ENCODE measurements at places on chromosomes 6 and 20.

GRCh38 chr20:58762120-58762519 lies 69.5 kb downstream of the NPEPL1 start:
- no peak for DNase-seq

DNA sequence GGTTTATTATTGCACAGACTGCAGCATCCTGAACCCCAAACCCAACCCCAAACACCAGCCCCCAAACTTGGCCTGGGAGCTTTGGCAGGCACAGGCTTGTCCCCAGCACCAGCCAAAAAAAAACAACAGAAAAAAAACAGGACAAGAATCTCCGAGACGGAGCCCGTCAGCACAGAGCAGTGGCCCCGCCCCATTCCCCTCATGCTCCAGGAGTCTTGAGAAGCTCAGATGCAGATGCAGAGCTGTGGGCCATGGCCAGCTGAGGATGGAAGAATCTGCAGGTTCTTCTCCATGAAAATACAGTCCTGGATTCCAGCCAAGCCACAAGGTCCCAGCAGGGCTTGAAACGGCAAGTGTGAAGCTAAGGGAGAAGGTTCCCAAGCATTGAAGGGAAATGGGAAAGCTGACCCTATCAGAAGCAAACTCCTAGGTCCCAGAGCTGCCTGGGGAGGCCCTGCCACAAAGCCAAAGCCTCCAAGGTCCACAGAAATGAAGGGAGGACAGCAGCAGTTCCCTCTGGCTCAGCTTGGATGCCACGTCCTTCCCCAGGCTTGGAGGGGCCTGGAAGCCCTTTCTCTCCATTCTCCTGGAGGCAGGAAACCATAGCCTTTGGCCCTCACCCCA lies 75.2 kb downstream of the JPH2 start:
- DNase-seq = no peak

GRCh38 chr6:12545619-12546409 lies 170.8 kb upstream of the PHACTR1 start:
- no peak for DNase-seq

DNA sequence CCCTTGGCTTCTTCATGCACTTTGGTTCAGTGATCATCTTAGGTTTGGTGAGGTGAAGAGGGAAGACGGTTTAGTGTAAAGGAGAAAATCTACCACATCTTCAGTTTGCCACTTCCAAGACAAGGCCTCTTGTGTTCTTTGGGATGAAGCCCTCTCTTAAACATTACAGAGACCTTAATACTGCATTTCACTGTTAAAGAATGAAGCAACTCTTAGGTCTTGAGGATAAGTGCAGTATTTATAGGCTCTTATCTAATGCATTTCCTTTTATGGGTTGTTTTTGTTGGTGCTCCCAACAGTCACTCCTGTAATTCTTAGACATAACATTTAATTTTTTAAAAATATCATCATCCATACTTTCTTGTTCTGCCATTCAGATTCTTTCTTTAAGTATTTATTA lies 139.9 kb upstream of the LAMP5 start:
- DNase-seq = no peak

GRCh38 chr20:32359633-32360332 lies 1.7 kb downstream of the ASXL1 start:
- DNase-seq = peak; percentile 20

- no peak for DNase-seq
These were observed 191.6 kb downstream of the MYLK4 start for GRCh38 chr6:2558861-2559801.

- DNase-seq = peak; percentile 42
These were observed 52.9 kb upstream of the FNDC1 start for GRCh38 chr6:159116343-159116742.

- DNase-seq = no peak
These were observed 2.5 kb upstream of the NPBWR2 start for GRCh38 chr20:64109831-64110391.

DNA sequence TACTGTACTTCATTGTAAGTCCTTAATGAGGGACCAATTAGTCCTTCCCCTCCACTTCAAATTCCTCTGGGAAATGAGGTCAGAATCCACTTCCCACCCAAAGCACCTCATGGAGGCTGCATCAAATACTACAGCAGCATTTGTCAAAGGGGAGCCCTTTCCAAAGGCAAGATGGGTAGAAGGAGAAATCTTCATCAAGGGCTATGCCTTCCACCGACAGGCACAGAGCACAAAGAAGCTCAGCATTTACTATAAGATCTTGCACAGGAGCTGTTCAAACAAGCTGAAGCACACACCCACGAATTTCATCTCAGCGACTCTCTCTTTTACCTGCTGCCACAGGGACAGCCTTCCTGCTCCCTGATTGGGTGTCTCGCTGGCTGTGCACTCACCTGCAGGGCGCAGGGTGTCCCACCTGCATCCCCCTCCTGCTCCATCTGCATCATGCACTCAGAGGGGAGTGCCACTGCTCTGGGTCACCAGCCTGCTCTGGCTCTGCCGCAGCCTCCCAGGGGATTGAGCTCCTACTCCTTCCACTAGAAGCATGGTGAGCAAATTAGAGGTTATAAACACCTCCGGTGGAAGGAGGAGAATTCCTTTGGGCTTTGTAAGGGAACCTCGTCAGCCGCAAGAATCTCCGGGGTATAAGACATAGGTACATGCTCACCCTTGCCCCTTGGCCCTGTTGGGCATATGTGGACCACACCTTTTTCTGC lies 164.5 kb downstream of the ATXN1 start:
- DNase-seq = no peak

GRCh38 chr6:47034926-47035325 lies 7.2 kb downstream of the ADGRF1 start:
- DNase-seq = peak; percentile 26

DNA sequence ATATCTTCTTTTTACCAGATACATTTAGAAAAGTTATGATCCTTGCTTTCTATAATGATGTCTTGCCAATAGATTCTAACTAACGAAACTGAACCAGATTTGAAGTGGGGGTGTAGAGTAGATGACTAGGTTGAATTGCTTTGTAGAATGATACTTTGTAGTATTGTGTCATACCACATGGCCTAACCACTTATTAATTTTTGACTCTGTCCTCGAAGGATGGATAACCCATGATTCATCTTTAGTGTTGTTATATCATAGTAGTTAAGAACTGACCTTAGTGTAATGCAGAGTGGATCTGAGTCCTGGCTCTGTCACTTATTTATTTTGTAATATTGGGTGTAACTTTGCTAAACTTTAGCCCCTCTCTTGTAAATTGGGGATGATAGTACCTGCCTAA lies 4.5 kb downstream of the PHF3 start:
- DNase-seq = no peak

DNA sequence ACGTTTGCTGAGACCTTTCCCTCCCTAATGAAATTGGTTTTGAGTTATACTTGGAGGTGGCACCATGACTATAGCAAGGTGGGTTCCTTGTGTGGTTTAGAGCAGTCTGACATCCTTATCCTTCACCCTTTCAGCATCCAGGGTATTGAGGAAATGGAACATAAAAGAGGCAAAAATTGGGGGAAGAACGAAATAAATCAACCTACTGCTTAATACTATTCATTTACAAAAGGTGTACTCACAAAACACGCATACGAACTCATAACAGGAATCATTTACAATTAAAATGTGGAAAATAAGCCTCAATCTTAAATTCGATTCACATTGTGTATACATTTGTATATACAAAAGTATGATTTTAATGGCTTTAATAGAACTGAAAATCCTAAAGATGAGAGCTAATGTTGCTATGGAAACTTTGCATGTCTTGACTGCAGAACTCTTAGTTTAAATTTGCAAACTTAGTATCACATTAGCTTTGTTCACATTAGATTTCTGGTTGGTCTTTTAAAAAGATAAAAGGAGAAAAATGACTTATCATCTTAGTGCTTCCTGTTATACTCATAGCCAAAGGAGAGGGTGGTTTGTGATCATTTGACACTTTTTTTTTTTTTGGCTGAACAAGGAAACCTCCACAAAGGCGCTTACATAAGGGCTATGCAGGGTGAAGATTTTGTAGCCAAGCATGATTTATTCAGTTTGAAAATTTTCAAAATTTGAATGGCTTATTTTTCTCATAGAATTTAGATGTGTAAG lies 76.1 kb upstream of the ATXN1 start:
- DNase-seq = no peak

DNA sequence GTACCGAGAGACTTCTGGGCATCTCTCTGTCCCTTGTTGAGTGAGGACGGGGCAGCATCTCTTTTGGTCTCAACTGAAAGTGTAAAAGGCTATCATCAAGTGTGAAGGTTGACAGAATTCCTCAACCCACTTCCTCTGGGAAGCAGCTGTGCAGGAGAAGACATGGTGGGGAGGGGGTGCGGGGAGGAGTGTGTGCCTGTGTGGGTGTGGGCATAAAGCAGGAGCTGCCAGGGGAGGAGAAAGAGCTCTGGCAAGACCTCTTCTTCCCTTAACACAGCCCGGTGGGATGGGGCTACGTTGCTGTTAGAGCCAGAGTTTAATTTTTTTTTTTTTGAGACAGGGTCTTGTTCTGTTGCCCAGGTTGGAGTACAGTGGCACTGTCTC lies 31.8 kb downstream of the CPXM1 start:
- no peak for DNase-seq

- no peak for DNase-seq
These were observed 46.8 kb downstream of the SPATA2 start for GRCh38 chr20:49868538-49868937.

DNA sequence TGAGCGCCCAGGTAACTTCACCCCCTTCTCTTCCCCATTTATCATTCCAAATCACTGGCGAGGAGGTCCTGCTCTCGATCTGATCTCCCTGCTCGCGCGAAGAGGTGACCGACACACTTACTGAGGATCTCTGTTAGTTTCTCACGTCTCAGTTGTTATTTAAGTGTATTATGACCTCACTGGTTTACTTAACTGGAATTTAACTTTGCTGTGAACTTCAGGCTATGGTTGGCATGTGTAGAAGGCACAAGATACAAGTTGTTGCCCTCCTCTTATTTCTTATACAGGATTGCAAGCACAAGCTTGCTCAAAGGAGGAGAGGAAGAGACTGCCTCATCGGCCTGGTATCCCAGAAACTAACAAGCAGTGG lies 1.2 kb downstream of the RNF217 start:
- no peak for DNase-seq

DNA sequence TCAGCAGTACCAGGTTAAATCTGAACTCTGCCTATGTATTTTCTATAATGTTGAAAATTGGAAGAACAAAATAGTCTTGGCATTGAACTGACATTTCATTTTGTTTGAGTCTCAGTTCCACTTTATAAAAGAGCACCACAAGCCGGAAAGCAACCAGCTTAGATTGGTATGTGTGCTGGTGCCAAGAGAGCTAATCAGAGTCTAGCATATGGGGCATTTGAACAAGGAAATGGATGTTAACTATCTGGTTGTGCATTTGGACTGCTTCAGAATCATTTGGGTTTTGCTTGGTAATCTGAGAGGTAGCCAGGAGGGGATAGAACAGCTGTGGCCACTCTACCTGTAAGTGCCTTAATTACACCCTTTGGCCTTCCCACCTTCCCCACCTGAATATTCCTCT lies 184.8 kb downstream of the GRIK2 start:
- no peak for DNase-seq

- no peak for DNase-seq
These were observed 26.8 kb upstream of the UBE2J1 start for GRCh38 chr6:89379281-89379680.

DNA sequence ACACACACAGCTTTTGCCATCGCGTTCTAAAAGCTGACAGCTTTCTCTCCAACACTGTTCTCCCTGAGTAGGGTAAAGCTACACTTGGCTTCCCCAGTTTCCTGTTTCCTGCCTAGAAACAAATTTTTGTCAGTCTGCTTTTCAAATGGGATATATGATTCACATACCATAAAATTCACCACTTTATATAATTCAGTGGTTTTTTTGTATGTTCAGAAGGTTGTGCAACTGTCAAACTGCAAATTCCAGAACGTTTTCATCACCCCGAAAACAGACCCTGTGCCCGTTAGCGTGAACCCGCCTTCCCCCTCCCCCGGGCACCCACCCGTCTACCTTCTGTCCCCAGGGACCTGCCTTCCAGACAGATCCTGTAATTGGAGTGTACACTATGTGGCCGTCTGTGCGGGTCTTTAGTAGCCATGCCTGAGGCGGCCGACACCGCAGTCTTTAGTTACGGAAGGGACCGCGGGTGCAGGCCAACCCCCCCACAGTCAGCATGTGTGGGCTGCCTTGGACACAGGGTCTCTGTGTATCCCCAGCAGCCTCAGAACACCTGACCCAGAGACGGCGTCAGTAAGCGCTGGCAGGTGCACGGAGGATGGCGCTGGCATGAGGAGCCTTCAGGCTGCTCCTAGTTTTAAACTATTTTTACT lies 16.6 kb downstream of the HRH3 start:
- no peak for DNase-seq

GRCh38 chr6:139019722-139020121 lies 8.8 kb upstream of the ABRACL start:
- no peak for DNase-seq

DNA sequence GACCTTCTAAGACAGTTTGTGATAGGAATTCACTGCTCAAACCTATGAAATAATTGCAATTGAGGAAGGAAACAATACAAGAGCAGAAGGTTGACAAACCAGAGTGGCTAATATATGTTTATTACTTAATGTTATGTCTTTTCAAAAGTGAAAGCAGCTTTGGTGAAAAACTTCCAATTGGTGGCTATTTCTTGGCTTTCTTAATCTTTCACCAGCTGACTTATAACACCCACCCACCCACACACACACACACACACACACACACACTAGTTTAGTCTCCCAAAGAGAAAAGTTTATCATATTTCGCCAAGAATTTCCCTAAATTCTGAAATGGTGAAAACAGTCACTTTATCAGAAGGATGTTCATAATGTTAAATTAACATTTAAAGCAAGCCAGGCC lies 583.5 kb downstream of the EYS start:
- DNase-seq = no peak

DNA sequence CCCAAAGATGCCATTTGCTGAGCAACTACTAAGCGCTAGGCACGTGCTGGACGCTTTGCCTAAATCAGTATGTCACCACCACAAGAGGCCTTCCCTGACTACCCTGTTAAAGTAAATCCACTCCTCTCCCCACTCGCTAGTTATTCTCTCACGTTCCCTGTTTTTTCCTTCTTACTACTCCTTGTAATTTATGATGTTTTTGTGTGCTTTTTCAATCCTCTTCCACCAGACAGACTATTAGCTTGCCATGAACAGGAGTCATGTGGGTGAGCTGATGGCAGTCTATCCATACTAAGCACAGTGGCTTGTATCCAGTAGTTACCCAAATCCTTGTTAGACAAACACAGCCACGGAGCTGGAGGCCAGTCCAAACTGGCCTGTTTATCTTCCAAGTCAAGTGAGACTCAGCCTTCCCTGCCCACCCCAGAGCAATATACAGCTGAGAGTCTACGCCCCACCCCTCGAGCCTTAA lies 41.2 kb downstream of the C6orf132 start:
- no peak for DNase-seq

DNA sequence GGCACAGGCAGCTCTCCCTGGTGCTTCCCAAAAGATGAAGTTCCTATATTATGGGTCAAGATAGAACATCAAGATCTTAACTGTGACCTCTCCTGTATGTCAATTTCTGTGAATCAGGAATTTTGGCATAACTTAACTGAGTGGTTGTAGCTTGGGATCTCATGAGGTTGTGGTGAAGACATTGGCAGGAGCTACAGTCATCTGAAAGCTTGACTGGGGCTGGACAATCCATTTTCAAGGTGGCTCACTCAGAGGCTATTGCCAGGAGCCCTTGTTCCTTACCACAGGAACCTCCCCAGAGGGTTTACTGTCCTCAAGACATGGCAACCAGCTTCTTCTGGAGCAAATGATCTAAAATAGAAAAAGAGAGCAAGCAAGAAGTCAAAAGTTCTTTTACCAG lies 252.2 kb downstream of the ADGB start:
- no peak for DNase-seq

- no peak for DNase-seq
These were observed 32.5 kb downstream of the PLCG1 start for GRCh38 chr20:41169791-41170351.

- no peak for DNase-seq
These were observed 103.2 kb upstream of the EMILIN3 start for GRCh38 chr20:41469868-41470267.

All from globus pallidus (tissue), 1 donor.